Fibroblast of skin of left biceps (primary cell): ENCODE measurements at places on chromosomes 2 and 18.

DNA sequence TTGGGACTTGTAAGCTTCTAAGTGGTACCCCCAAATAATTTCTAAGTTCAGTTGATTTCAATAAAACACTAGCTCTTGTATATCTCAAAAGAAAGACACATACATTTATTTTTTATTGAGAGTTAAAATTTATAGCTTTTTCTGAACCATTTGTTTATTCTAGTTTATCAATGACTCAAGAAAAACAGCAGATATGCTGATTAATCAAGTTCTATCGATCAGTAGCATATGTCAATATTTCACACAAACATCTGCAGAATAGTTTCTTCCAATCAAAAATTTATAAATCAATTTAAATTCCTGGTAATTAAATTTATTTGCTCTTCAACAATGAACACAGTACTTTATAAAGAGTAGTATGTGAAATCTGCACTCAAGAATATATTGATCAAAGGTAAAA, 5.3 kb downstream of the FIGN start:
- no peak for DNase-seq

DNA sequence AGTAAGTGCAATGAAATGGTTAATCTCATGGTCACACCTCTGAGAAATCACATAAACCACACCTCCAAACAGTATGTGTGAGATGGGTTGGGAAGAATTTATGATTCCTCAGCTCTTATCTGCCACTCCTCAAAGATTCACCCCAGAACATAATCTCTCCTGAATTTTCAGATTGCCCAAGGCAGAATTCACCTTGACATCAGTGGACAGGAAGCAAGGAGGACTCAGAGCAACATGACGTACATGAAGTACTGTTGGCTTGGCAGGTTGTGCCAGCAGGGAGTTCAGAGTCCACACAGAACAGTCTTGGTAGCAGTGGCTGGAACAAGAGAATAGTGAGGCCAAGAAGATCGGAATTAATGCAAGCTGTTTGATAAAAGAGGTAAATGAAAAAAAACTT, 31.7 kb upstream of the CYBRD1 start:
- DNase-seq: no peak

DNA sequence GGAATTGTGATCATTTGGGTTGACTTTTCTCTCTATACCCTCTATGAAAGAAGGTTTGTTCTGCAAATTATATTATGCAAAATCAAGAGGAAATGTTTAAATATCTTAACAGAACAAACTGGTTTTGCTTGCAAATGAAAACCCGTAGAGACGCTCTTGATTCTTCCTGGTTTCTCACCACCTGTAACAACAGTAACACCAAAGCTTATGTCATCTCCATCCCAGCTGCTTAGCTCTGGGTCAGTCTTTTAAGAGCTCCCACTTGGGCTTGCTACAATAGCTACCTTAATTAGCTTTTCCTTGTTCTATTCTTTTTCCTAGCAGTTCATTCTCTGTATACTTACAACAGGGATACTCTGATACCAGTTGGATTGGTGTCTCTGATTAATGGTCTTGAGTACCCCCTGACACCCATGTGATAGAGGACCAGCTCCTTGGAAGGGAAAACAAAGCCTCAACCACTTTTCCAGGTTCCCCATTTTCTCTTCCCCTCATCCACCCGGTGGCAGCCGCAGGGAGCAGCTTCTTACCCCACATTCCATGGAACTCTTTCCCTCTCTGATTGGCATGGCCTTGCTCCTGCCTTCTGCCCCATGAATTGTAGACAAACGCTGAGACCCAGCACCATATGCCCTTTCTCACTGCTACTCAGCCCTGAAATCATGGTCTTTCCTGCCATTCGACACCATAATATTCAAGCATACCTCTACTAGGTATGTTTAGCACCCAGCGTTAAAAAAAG, 27.7 kb downstream of the TMEM182 start:
- no peak for DNase-seq

DNA sequence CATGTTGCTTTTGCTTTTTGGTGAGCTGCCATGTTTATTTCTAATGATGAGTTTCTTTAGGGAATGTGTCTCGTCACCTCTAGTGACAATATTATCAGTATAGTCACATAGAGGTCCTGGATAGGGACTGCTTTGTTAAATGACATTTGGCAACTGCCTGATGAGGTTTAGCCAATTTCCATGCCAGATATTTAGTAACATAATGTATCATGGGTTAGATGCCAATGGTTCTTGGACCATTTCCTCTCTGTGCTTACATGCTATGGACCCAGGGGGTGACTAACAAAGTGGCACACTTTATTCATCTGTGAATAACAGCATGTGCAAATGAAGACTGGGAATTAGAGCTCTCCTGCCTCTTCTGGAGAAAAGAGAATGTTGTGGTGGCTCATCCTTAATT, 56.2 kb upstream of the RAB27B start:
- no peak for DNase-seq

GRCh38 chr2:195533771-195534642, 123.0 kb upstream of the SLC39A10 start:
- peak; percentile 52 for DNase-seq

- DNase-seq: no peak
Observed at GRCh38 chr2:72144632-72145288, 2.9 kb downstream of the CYP26B1 start.

DNA sequence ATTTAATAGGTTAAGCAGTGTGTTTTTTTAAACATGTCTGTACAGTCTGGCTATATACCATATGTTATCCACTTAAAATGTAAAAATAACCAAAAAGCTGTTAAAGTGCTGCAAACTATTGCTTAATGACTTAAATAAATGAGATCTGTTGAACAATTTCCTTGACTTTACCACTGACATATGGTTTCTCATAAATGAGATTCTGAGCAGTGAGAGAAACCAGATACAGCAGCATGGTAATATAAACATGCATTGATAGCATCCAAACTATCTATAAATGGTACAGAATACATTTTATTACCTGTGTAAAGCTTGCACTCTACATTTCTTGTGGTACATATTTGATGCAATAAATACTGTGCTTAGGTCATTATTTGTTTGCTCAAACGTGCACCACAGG, 36.3 kb upstream of the TTC21B start:
- DNase-seq: no peak

DNA sequence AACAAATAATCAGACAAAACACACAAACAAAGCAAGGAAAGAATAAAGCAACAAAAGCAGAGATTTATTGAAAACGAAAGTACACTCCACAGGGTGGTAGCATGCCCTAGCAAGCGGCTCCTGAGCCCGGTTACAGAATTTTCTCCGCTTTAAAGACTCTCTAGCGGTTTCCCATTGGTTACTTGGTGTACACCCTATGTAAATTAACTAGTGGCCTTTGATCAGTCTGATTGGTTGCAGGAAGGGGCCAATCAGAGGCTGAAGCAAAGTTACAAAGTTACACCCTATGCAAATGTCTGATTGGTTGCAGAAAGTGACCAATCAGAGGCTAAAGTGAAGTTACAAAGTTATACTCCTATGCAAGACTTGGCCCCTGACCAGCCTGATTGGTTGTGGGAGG, 242.9 kb downstream of the LDLRAD4 start:
- no peak for DNase-seq

DNA sequence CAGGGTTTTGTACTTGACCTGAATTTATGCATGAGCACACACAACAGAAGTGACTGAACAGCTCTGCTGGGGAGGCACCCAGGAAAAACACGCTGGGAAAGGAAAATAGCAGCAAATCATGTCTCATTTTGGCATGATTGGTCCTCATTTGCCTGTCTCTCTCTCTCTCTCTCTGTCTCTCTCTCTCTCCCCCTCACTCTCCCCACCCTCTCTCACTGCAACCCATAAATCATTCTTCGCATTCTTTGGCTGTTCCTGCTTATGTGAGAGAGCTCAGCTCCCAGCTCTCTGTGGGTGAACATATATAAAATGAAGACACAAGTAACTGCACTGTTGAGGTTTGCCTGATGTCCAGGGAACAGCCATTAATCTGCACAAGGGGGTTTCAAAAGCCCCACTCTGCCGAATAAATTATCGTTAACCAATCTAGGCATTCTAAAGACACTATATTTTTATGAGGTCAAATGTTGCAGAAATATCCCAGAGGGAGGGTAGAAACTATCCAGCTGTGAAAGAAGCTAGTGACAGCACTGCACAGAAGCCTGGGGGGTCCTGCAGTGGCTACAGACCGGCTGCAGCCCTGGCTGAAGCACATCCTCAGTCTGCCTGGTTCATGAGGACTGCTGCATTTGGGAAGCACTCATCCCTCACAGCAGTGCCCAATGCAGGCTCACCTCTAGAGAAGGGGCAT, 260.3 kb downstream of the AFF3 start:
- DNase-seq: peak; percentile 94

- DNase-seq: no peak
Observed at GRCh38 chr2:17084877-17085276, 419.2 kb upstream of the CYRIA start.

- no peak for DNase-seq
Observed at GRCh38 chr2:236040600-236041328, 127.4 kb downstream of the GBX2 start.

GRCh38 chr18:62609764-62610163, 86.9 kb downstream of the ZCCHC2 start:
- DNase-seq: no peak

- no peak for DNase-seq
Observed at GRCh38 chr2:162074632-162074895, 549 bp upstream of the DPP4 start.

DNA sequence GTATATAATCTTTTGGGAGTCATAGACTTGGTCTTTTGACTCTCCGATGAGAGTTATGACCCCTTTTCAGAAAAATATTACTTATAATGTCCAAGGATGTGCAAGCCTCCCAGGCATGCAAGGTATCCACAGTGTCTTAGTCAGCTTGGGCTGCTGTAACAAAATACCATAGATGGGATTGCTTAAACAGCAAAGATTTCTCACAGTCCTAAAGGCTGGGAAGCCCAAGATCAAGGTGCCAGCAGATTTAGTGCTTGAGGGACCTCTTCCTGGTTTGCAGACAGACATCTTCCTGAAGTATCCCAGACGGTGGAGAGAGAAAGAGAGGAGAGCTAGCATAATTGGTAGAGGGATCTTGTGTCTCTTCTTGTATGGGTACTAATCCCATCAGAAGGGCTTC, 35.6 kb upstream of the FBXO11 start:
- DNase-seq: no peak
